MV-4-11 (cell line): ENCODE measurements at places on chromosomes 2 and 18.
A peak's percentile ranks its signal among the peaks of the same experiment; 100 is the strongest.

- peak; percentile 55 for DNase-seq
Measured at GRCh38 chr2:80256782-80257167, 47.8 kb downstream of the LRRTM1 start.

DNA sequence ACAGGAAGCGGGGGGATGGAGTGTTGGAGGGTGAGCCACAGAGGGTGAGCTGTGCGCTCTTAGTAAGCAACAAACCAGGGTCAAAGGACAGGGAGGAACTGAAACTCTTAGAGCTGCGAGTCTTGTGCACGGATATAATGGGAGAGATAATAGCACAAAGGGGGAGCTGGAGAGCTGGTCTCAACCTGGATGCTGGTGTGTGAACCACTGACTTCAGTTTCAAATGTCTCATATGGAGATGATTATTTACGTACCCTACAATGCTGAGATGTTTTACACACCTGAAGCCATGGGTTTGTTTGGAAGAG is 35.9 kb downstream of the PTGR3 start:
- peak; percentile 87 for DNase-seq

- DNase-seq = no peak
Measured at GRCh38 chr2:23492337-23492675, 107.3 kb downstream of the KLHL29 start.

DNA sequence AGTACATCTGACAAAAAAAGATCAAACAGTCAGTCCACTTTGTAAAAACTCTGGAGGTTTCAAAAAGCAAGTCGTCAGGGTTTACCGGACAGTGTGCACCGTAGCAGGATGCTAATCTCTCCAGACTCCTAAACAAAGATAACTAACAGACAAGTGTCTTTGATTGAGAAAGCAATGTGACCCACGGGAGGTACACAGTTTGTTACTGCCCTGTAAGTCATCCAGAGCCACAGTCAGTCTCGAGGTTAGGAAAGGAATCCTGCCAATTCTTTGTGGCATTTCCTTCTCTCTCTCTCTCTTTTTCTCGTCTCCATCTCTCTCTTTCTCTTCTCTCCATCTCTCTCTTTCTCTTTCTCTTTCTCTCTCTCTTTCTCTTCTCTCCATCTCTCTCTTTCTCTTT is 42.8 kb downstream of the LRRTM4 start:
- DNase-seq = no peak

GRCh38 chr18:48834413-48835031 is 116.2 kb downstream of the SMAD7 start:
- peak; percentile 96 for DNase-seq

- no peak for DNase-seq
Measured at GRCh38 chr2:64234785-64235184, 90.6 kb upstream of the PELI1 start.

DNA sequence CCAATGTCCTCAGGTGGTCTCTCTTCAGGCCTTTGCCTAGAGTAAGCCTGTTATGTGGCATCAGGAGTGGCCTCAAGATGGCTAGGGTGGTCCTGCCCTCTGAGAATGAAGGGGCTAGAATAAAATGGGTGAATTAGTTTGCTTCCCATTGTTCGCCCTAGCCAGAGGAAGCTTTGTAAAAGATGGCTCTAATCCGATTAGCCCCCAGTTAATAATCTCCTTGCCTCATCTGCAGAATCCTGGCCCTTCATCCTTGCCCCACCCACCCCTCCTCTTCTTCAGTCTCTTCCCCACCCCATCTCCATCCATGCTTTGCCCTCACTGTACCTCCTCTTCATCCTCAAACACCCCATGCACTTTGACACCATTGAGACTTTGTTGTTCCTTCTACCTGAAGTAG is 57.4 kb upstream of the LGALSL start:
- no peak for DNase-seq

DNA sequence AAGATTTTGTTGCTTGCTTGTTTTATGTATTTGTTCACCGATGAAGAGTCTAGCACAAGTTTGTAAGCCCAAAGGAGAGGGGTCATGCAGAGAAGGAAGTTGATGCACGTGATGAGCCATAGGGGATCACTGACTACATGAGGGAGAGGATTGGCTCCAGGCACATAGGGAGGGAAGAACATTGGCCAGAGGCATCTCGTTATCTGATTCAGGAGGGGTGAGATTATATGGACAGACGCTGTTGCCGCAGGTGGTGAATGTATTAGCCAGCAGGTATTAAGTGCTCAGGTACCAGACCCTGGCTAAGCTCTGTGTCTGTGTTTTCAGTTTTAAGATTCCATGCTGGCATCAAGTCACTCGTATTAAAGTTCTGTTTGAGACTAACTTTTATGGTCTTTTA is 91.8 kb upstream of the CHST9 start:
- DNase-seq = no peak

DNA sequence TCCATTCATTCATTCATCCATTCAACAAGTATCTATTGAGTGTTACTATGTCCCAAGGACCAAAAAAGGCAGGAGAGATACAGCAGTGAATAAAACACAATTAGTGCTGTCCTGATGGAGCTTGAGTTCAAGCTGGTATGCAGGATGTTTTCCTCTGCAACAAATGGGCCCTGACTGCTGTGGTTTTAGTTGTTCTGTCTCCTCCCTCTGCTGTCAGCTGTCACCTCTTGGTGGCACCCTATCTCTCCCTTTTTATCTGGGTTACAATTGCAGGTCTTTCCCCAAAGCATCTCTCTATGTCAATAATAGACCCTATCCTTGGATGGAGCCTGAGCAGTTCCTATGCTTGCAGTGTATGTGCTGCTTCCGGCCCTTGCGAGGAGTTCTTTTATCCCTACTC is 304.8 kb downstream of the PDE11A start:
- no peak for DNase-seq

DNA sequence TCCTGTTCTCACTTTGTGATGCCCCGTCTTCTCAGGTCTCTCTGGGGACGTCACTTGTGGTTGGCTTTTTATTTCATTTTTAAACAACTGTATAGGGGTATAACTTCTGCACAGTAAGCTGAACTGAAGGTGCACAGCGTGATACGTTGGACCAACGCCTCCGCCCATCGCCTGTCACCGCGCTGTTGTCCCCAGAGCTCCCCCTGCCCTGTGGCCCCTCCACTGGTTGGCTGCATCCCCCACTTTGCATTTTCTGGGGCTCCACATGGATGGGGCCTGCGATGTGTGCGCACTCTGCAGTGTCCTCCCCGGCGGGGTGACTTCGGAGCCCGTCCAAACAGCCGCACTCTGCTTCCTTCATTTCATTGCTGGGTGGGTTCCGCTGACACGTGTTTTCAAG is 14.3 kb downstream of the GPR35 start:
- no peak for DNase-seq

- DNase-seq = no peak
Measured at GRCh38 chr18:32302806-32303205, 113.0 kb downstream of the MEP1B start.

DNA sequence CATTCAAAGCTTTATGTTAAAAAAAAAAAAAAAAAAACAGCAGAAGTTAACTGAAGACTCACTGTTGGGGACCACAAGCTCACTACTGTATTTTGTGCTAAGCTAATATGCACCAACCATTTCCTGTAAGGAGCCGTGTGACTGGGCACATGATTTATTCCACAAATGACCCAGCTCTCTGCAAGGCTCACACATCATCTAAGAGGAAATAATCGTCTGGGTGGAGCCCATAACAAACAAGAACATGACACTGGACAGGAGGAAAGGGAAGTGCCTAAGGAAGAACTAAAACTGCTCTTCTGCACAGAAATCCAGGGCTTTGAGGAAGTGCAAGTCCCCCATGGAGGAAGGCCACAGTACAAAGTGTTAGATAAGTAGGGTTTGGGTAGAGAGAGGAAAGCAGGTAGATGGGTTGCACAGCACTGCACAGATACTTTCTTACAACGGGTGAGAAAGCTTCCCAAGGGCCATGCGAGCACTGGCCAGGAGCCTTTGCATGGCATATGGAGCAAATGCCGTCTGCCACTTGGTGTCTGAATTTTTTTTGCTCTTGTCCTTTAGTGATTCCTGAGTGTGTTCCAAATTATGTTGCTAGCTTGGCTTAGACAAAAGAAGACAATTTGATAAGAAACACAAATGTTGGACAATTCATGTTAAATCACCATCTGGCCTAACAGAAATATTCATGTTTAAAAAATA is 24.4 kb downstream of the NFE2L2 start:
- peak; percentile 99 for DNase-seq

DNA sequence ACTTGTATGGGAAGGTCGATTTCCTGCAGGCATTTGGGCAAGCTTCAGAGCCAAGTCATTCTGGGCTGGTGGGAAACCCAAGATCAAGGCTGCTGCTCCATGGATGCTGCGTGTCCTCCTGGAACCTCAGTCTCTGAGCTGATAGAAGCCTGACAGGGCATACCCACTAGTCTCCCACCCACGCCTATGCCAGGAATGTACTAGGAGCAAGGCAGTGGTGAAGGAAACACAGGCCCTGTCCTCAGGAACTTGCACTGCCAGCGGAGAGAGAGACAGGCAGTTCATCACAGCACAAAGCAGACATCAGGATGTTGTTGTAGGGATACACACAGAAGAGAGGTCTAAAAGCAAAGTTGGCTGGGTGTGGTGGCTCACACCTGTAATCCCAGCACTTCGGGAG is 84.2 kb downstream of the PLB1 start:
- DNase-seq = no peak

GRCh38 chr2:72718876-72719275 is 107.0 kb downstream of the EXOC6B start:
- DNase-seq = no peak

GRCh38 chr18:55552526-55553189 is 35.3 kb downstream of the TCF4 start:
- DNase-seq = no peak

DNA sequence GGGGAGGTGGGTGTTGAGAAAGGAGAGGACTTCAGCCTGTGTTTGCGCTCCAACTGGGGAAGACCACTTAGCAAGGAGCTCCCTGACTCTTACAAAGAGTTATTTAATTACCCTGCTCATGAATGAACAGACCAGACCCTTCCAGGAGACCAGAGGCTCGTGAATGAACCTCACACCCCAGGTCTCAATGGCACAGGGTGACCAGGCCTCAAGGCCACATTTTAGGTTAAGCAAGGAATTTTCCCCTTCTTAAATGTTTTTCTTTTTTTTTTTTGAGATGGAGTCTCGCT is 25.3 kb downstream of the SMAD7 start:
- no peak for DNase-seq

- peak; percentile 41 for DNase-seq
Measured at GRCh38 chr2:102172745-102173144, 14.1 kb upstream of the IL1RL2 start.

DNA sequence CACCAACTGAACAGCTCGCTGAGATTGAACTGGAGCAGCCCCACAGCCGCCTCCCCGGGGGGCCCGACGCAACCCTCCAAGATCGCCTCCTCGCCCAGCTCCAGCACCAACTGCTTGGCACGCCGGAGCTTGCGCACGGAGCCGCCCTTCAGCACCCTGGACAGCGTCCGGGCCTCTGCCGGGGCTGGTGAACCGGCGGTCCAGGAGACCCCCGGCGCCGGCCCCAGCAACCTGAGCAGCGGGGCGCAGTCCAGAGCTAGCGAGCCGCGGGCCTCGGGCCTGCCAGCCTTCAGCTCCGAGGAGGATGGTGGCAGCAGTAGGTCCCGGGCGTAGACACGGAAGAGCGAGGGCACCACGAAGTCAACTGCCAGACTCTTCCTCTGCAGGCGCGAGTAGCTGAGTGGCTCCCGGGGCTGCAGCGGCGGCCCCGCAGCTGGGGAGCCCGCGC is 1.2 kb downstream of the ALK start:
- no peak for DNase-seq

GRCh38 chr2:187329586-187329985 is 118.5 kb downstream of the CALCRL start:
- DNase-seq = no peak

- no peak for DNase-seq
Measured at GRCh38 chr2:159088906-159089305, 120.5 kb downstream of the TANC1 start.
